ENCODE measurements at places on chromosomes 7 and 10.

DNA sequence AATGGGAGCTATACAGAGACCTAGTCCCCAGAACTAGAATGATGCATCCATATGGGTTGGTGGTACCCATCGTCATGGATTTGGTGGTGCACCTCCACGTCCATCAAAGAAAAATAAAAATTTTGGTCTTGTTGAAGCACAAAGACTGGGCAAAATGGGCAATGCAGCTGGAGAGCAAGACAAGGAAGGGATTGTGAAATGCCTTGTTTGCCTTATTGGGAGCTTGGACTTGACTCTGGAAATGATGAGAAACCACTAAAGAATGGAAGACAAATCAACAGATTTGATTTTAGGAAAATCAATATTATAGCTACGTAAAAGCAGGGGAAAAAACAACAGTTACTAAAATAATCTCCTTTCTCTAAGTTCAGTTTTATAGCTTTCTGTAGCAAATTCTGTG, 150.9 kb downstream of the CPED1 start:
- no peak for DNase-seq

DNA sequence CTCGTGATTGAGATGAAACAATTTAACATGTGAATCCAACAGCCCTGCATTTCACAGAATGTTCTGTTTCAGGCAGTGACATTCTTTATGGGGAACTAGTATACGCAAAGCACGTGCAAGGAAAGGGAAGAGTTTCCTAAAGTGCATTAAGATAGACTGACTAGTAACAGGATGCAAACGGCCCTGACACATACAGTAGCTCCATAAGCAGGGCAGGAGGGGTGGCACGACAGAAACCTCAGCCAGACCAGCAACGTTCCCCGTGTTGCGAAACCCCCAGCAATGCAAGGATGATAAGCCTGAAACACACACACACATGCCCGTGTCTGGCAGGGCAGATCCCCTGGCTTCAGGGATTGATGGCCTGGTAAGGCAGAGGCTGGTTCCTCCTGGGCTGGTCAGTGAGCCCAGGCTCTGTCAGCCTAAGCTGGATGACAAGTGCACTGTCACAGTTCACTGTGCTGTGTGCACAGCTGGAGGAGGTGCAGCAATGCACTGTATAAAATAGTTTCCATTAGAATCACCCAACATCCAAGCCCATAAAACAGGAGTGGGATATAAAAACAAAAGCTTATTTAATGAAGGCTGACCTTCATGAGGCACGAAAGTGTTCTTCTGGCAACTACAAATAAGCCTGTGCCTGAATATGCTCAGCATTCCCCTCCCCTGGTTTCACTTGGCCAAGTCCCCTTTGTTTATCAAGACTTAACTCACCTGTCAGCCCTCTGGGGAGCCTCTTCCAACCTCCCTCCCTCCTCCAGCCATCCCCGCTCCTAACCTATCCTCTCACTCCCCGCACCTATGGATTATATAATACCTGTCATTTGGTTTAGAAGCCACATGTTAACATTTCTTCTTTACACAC, 88.8 kb downstream of the GSAP start:
- DNase-seq: no peak

GRCh38 chr7:103694304-103694703, 248.3 kb upstream of the SLC26A5 start:
- no peak for DNase-seq

- DNase-seq: no peak
These were observed 109.9 kb downstream of the ZMIZ1 start for GRCh38 chr10:79178614-79179163.

DNA sequence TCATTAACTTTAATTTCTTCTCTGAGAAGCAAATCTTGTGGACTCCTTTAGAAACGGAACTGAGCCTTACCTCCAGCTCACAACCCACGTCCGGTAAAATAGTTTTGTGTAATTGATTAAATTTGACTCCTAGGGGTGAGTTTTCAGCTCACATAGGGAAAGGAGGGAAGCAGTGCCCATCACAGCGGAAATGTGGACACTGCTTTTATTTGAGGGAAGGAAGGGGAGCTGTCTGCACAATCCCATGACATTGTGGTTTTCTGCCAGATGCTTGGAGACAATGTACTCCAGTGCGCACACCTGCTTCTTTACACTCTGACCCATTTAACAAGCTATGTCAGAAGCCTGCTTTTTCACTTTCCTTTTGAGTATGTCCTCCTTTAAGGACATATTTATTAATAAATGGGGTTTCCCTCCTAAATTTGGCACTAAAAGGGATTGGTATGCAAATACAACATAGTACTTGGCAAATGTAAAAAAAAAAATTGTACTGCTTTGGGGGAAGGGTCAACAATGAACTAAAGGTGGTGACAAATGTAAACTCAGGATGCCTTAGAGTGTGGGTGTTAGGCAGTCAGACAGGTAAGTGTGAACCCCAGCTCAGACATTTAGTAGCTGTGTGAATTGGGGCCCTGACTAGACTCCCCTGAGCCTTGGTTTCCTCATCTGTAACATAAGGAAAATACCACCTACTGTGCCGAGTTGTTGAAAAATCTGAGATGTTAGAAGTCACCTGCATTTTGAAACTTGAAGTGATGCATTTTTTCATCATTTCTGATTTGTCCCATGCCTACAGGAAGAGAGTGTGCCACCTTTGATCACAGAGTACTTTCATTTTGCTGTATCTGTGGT, 90.2 kb upstream of the KLF6 start:
- no peak for DNase-seq

GRCh38 chr10:110993024-110993693, 73.8 kb downstream of the SHOC2 start:
- DNase-seq: no peak

GRCh38 chr7:99624484-99624883, 7.7 kb downstream of the ZSCAN25 start:
- DNase-seq: no peak

DNA sequence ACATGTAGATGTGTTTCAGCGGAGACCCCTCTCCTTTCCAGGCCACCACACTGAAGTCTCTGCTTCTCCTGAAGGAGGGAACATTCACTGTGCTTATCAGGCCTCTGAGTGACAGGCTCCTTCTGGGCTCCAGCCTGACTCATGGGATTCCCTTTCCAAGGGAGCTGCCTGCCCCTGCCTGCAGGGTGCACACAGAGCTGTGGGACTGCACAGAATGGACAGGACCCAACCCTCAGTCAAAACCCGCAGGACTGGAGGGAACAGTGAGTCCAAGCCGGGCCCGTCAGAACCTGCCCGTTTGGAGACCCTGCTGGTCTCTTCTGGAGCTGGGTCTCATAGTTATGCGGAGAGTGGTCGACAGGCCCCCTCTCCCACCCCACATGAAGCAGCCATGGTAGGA, 32.6 kb downstream of the PLAC9 start:
- no peak for DNase-seq

GRCh38 chr7:151174246-151175046, 7.0 kb upstream of the GBX1 start:
- no peak for DNase-seq

DNA sequence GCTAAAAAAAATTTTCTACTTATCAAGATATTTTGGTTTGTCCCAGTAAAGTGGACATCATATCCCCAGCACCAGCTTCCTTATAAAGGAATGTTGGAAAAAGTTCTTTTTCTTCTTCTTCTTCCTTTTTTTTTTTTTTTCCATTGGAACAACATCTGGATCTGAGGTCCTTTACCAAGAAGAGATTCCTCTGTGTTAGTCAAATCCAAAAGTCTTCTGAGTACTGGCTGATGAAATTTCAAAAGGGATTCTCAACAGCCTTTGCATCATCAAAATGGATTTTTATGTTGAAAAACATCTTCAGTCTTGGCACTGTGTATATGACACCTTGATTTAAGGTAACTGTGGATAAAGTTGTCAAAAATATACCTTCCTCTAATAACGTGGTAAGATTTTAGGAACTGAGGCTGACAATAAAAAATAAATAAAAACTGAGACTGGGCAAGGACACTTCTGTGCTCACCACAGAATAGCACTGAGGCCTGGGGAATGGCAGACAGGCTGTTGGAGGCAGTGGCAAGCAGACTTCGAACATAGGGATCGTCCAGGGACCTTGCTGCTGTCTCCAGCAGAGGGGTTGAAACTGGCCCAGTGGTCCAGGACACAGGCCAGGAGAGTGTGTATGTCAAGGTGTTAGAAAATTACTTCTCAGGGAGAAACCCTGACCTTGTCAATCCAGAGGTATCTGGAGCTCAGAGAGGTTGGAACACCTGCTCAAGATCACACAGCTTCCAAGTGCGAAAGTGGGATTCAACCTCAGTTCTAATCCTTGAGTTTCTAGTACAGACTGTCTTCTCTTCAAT, 130.4 kb downstream of the PTPN20 start:
- no peak for DNase-seq

- DNase-seq: no peak
These were observed 116.7 kb downstream of the SEMA3E start for GRCh38 chr7:83532219-83532618.

GRCh38 chr10:113865901-113866300, 11.4 kb downstream of the NHLRC2 start:
- no peak for DNase-seq

DNA sequence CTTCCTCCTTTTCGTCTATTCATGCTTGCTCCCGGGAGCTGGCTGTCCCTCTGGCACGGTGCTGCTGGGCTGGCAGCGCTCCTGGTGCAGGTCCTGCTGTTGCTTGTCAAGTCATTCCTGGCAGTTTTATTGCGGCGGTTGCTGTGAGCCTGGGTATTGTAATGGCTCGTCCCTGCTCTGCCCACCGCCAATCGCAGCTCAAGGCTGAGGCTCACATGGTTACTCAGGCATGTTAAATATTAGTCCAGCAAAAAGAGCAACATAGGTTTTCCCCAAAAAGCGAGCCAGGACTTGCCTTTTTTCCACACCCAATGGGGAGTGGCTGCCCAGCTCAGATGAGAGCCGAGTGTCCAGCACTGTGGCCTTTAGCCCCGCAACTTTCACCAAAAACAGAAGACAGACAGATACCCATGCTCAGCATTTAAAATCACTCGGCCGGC, 492.9 kb upstream of the FOXK1 start:
- DNase-seq: no peak

DNA sequence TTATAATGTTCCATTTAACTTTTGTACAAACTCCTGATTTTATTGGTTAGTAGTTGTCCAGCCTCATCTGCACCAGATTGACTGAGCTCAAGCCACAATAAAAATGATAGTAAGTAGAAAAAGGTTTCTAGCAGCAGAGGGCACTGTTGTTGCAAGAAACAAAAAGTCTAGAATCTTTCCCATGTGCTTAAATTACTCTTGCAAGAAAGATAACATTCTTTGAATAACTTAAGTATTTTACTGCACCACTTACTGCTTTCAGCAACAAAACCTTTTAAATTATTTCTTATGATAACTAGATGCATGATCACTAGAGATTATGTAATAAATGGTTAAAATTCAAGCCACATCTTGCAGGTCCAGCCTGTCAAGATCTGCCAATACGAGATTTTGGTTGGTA, 27.0 kb downstream of the LMOD2 start:
- DNase-seq: no peak

GRCh38 chr10:116627386-116627933, 6.7 kb downstream of the PNLIPRP2 start:
- DNase-seq: no peak

- no peak for DNase-seq
These were observed 543.3 kb downstream of the CALN1 start for GRCh38 chr7:71868797-71869196.

DNA sequence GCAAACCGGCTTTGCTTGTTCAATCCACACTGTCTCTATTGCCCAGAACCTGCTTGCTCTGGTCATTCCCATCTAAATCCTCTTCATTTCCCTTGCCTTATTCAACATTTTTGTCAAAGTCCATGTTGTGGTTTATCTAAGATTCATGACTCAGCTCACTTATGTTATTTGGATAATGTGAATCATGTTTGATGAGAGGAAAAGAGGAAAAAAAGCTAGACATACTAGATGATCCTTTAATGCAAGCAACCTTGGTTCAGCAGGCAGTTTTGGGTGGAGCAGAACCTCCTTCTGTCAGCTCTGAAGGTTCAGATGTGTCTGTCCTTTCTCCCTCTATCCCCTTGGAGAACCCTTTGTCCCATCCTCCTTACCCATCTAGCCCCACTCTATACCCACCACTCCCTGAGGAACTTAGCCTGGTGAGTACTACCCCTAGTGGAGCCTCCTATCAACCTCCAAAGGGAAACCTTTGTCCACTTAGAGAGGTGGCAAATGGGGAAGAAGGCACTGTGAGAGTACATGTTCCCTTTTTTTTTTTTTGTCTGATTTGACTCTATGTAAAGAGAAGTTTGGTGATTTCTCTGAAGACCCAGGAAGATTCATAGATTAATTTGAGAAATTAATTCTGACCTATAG, 2.1 kb upstream of the SAMD9L start:
- DNase-seq: no peak

DNA sequence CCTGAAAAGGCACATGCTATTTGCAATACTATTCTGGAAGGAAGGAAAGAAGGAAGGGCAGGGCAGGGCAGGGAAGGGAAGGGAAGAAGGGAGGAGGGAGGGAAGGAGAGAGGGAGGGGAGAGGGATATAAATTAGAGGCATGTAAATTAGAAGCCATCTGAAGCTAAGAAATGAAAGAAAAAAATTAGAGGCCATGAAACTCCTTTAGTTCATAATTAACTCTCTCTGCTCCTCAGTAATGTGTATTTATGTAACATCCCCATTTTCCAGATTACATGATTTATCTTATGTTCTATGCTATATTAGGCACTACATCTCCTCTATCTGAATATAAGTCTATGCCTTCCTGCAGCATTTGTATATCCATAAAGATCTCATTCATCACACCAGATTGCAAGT, 12.7 kb upstream of the JCAD start:
- no peak for DNase-seq

GRCh38 chr10:102914781-102915180, 3.3 kb upstream of the CNNM2 start:
- no peak for DNase-seq

DNA sequence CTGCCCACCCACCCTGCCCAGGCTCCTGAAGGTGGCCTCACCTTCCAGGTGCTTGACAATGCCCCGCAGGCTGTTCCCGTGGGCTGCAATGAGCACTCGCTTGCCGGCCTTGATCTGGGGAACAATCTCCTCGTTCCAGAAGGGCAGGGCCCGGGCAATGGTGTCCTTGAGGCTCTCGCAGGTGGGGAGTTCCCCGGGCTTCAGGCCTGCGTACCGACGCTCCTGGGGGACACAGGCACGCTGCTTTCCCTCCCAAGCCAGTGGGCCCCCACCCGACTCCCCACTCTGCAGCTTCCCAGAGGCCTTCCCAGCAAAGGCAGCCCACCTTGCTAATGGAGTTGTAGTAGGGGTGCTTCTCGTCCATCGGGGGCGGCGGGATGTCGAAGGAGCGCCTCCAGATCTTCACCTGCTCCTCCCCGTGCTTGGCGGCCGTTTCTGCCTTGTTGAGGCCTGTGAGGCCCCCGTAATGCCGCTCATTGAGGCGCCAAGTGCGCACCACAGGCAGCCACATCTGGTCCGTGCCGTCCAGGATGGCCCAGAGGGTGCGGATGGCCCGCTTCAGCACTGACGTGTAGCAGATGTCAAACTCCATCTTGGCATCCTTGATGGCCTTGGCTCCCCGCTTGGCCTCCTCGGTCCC, 456 bp downstream of the PGAM2 start:
- no peak for DNase-seq

GRCh38 chr7:77200542-77200941, 923 bp upstream of the FGL2 start:
- no peak for DNase-seq

GRCh38 chr10:68562661-68563570, 2.8 kb downstream of the TET1 start:
- DNase-seq: no peak
